ENCODE measurements at places on chromosomes 11 and 22.

- DNase-seq: peak; percentile 46
Measured at GRCh38 chr11:16788141-16789062, 50.0 kb downstream of the C11orf58 start.

DNA sequence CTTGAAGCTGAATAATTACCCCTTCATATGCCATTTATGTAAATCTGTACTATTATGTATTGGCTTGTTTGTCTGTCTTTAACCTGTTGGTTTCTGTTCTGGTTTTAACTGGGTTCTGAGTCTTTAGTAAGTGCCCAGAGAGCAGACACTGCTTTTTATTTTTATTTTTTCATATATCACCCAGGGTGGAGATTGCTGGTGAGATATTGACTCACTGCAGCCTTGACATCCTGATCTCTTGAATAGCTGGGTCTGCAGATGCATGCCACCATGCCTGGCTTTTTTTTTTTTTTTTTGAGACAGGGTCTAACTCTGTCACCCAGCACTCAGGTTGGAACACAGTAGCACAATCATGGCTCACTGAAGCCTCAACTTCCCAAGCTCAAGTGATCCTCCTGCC, 19.4 kb downstream of the GRAMD1B start:
- DNase-seq: no peak

DNA sequence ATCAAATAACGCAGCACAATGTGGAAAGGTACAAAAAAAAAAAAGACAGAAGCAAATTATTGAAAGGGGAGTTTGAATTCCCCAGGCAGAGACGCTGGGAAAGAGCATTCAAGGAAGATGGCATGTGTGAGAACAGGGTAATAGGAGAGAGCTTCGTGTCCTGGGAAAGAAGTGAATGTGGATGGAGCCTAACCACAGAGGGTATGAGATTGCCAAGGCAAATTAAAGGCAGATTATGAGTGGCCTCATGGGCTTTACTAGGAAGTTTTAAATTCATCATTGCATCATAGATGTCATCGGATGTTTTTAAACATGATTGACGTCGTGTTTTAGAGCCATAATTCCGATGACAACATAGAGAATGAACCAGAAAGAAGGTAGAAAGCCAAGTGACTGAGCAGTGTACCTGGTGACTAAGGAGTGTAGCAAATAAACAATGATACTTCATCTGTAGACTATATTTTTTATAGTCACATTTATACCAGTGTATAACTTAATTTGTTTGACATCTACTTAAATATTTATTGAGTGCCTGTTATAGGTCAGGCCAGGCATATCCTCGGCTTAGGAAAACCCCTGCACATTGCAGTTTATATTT, 151.4 kb downstream of the MSANTD4 start:
- no peak for DNase-seq

DNA sequence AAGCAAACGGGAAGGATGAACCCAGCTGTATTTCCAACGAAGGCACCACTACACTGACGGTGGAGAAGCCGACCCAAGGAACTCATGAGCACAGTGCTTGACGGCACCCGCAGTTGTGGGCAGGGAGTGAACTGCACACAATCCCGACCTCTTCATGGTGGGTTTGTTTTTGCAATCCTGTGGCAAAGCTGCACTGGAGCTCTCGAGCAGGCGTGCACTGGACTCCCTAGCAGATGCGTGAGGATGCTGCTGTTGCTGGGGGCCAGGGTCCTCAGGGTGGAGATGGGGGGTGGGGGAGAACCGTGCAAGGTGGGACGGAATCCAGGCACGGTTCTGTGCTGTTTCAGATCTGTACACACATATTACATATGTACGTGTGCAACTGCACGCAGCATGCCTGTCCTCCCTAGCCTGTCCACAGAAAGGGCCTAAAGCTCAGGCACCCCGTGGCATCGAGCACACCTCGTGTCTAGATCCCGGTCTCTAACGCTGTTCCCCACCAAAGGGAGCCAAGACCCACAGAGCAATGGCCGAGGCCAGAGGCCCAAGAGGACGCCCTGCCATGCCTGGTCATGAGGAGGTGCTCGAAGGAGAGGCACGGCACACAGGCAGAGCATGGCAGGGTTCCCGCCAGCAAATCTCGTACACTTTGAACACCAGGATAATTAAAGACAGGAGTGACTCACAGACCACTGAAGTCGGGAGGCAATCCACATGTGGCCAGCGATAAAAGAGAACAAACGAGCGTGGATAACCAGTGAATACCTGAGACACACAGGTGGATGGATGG, 17.6 kb downstream of the ALG12 start:
- DNase-seq: no peak

GRCh38 chr11:47137476-47137875, 39.2 kb downstream of the ARFGAP2 start:
- peak; percentile 58 for DNase-seq
